NCI-H226 (cell line): ENCODE measurements at places on chromosomes 7 and 10.

DNA sequence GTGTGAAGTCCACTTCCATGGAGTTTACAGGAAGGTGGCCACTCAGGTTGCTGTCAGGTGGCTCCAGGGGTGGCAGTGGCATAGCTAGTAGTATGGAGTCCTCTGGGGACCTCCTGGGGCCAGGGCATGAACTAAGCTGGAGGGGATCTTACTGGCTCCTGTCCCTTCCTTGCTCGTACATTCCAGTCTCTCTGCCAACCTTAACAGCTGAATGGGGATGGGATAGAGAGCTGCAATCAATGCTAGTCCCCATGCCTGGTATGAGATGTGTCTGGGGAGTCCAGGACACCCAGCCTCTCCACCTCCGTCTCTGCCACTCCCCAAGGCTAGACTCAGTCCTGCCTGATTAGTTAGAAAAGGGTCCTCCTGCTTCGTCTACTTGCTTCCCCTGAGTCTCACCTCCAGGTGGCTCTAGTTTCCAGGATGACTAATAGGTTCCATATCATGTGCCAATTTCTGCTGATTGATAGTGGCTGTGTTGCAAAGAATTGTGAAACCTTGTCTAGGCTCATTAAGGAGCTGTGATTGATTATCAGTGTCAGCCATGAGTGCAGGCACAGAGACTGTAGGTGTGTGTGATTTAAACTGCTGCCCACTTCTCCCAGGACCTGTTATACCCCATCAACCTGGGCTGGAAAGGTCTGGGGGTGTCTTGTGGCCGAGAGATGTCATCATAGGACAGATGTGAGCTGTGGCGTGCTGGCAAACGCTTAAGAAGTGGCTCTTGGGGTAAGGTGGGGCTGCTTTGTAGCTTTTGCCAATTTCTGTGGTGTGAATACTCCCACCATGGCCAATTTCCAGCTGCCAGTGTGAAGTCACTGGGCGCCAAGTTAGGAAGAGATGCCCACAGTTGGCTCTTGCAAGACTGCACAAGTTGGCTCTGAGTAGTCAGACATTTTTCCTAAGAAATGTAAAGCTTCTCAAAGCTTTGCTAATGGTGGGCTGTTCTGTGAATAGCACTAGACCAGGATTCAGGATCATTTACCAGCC is 59.8 kb downstream of the COL13A1 start:
- peak; percentile 59 for DNase-seq

DNA sequence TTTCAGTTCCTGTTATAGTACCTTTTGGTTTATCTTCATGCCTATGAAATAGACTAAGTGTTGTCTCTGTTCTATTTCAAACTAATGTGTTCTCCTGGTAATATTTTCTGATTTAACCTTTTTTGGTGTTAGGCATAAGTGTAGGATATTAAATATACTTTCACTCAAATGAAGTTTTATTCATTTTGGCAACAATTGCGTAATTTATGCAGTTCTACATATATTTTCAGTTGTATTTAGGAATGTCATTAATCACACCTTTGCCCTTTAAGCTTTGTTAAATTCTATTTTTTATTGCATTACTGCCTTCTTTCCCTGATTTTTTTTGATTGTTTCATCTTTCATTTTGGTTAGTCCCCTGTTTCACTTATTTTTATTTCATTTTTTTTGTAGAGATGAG is 47.3 kb downstream of the RSBN1L start:
- no peak for DNase-seq

DNA sequence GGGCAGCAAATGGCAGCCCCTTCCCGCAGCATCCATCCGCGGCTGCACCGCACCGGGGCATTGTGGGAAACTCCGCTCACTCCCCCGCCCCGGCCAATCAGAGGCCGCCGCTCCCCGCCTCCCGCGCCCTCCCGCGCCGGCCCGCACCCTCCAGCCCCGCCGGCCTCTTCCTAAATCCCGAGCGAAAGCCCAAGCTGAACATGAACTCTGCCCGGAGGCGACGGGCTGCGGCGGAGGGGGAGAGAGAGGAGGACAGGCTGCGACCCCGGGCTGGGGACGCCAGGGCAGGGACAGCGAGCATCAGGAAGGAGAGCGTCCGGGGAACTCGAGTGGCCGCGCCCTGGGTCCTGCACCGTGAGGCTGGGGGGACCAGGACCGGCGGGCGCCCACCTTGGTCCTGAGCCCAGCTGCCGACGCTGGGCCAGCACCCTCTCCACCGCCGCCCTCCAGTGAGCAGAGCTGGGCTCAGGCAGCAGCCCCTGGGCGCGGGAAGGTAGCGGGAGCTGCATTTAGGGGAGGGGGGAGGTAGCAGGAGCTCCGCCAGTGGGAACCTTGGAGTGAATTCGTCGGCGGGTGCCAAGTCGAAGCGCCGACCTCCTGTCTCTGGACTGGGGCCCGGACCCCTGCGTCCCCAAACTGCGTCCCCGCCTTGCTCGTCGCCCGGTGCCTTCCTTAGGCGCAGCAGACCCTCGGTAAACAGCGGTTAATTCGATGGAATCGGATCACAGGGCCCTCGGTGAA is at the start of gene DGKI:
Gene DGKI, minus strand, starts transcription at position 148 of the 741 bp plus-strand sequence.
- no peak for DNase-seq

DNA sequence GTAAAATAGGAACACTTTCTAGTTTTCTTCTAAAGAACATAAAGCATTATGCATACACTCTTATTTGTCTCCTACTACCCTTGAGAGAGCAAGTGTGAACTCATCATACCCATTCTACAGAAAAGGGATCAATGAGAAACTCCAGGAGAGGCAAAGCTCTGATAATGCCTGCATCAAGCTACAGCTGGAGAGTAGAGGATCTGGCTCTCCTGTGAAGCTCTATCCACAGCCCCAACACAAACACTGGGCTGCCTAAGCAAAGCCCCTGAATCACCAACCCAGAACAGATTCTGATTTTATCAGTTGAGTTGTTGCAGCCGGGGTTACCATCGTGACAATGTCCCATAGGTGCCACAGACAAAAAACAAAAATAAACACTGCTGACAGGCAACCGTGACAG is 74.9 kb downstream of the NUDCD3 start:
- no peak for DNase-seq

DNA sequence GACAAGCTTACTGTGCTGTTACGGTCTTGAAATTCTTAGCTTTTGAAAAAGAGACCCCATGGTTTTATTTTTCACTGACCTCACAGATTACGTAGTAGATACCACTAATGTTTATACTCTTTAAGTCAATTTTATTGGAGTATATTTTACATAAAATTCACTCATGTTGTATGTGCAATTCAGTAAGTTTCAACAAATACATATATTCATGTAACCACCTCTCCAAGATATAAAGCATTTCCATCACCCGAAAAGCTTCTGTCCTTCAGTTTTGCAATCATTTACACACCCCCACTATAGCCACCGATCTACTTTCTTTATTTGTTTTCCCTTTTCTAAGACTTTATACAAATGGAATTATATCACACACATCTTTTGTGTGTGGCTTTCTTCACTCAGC is 199.2 kb downstream of the PHF14 start:
- no peak for DNase-seq

DNA sequence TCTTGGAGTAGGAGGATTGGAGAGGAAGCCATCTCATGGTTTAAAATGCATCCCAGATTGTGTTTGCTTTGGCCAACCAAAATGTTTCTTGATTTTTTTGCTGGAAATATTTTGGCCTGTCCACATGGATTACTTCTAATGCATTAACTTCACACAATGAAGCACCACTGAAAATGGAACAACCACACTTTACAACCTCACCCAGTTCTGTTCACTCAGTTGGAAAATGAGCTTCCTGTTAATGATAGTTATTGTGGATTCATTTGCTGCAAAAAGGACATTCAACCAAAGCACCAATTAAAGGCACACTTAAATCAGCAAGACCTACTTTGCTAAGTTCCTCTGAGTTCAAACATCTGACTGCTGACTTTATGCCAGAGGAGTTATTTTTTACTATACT is 11.3 kb upstream of the A1CF start:
- DNase-seq = no peak

DNA sequence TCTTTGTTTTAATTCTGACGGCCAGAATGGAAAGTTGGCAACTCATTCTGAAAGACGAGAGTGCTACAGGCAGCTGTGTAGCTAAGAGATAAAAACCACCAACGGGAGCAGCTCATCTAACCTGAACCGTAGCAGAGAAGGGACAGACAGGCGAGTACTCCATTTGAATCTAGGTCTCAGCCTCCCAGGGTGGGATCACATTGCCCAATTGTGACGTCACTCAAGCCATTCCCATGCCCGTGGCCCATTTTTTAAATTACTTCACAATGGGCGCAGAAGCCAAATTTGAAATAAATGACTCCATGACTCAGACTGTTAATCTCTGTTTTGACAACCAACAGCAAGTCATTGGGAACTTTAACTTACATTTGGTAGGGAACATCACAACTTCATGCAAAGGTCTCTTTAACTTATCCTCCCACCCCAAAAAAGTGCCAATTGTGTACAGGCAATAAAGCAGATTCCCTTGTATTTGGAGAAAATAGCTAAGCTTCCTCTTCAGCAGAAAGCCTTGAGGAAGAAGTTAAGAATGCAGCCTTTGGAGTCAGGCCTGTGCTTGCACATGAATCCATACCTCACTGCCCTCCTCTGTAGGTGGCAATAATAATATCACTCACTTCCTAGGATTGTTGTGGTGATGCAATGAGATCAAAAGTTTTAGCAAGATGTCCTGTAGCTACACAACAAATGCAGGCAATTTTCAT is 93.2 kb upstream of the KIF5B start:
- peak; percentile 75 for DNase-seq

GRCh38 chr7:50327443-50327842 is 22.9 kb downstream of the IKZF1 start:
- no peak for DNase-seq

DNA sequence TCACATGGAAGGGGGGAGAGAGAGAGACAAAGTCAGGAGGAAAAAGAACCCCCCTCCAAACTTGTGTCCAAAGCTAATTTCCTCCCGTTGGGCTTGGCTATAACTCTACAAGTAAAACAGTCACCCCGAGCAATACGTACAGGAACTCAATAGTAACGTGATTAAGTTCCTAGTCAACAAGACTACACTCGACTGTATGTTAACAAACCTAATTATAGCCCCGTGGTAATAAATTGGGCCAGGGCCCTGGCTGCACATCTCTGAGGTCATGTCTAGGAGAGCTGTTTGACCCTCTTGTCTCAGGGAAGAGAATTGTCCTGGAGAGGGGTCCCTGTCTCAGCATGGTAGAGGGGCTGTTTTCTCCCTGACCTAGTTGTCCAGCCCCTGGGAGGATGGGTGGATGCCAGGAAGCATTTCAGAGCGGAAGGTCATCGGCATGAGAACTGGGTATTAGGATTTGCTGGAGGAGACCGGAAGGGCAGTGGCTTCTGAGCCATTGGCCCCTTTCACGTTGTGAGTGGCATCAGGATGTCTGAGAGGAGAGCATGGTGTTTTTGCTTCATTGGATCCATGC is 60.2 kb upstream of the COMTD1 start:
- DNase-seq = no peak

DNA sequence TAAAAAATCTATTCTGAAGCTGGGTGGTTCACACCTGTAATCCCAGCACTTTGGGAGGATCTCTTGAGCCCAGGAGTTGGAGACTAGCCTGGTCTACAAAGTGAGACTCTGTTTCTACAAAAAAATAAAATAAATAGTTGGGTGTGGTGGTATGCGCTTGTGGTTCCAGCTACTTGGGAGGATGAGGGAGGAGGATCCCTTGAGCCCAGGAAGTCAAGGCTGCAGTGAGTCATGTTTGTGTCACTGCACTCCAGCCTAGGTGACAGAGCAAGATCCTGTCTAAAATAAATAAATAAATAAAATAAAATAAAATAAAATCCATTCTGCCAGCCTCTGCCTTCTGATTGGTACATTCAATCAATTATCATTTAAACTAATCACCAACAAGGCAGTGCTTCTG is 17.5 kb downstream of the ZNF33A start:
- no peak for DNase-seq

GRCh38 chr7:3520206-3520605 is 219.2 kb downstream of the SDK1 start:
- no peak for DNase-seq

- DNase-seq = no peak
Measured at GRCh38 chr10:91726355-91726754, 71.9 kb upstream of the TNKS2 start.

GRCh38 chr7:120732256-120732655 is 125.7 kb downstream of the TSPAN12 start:
- DNase-seq = no peak

DNA sequence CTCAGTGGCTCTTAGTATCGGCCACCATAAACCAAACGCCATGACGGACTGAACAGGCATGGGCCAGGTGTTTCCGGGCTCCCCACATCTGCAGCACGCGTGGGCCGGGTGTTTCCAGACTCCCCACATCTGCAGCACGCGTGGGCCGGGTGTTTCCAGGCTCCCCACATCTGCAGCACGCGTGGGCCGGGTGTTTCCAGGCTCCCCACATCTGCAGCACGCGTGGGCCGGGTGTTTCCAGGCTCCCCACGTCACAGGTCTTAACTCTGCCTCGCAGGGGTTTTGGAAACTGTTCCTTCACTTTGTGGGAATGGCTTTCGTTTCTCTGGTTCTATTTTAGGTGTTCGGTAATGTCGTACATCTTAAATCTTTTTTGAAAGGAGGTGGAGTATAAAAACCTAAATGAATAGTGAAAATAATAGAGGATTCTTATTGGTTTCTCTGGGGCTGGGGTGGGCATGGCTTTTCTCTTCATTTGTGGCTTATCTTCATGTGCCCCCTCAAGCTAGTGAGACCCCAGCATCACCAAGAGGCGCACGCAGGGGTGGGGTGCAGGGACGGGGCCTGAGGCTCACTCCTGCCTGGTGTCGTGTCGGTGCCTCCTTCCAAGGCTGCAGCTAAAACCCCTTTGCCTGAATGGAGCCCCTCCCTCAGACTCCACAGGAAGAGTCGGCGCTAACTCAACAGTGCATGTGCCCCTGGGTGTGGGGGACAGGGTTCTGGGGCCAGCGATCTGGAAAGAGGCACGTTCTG is 126.3 kb downstream of the WDR37 start:
- no peak for DNase-seq

DNA sequence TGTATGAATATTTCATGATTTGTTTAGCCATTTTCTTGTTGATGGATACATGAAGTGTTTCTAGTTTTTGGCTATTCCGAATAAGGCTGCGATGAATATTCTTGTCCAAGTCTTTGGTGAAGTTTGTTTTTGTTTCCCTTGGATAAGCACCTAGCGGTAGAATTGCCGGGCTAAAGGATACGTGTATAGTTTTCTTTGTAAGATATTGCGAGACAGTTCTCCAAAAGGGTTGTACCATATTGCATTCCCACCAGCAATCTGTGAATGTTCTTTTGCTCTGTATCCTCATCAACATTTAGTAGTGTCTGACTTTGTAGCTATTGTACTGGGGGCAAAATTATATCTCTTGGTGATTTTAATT is 142.6 kb downstream of the DOCK1 start:
- no peak for DNase-seq

GRCh38 chr7:84076219-84076618 is 118.4 kb downstream of the SEMA3A start:
- DNase-seq = no peak
